ENCODE measurements at places on chromosomes 6 and 20.

DNA sequence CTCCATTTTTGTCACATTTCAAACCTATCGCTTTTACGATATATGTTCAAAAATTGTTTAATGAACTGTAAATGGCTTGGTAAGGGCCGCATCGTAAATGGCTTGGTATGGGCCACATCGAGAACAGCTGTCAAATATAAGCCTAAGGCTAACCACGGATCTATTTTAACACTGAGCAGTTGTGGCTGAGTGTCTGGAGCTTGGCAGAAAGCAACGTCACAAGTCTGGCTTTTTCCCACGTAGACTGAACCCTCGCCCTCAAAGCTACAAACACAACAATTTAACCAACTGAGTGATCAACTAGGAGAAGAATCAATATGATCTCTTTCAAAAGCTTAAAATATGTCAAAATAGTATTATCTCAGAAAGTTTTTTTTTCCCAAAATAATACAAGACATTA is 71.4 kb upstream of the PRSS16 start:
- no peak for DNase-seq

- no peak for DNase-seq
Measured at GRCh38 chr6:47729019-47729418, 30.6 kb downstream of the ADGRF4 start.

GRCh38 chr20:54088430-54088829 is 18.0 kb upstream of the BCAS1 start:
- no peak for DNase-seq

DNA sequence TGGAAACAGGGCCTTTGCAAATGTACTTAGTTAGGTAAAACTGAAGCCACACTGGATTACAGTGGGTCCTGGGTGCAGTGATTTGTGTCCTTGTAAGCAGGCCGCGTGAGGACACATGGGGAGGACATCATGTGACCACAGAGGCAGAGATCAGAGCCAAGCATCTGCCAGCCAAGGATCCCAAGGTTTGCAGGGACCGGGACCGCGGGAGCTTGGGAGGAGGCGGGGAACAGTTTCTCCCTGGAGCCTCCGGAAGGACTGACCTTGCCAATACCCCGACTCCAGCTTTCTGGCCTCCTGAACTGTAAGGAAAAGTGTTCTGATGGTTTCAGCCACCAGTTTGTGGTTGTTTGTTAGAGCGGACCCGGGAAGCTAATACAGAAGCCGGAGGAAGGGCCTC is 500.9 kb downstream of the PREX1 start:
- no peak for DNase-seq

DNA sequence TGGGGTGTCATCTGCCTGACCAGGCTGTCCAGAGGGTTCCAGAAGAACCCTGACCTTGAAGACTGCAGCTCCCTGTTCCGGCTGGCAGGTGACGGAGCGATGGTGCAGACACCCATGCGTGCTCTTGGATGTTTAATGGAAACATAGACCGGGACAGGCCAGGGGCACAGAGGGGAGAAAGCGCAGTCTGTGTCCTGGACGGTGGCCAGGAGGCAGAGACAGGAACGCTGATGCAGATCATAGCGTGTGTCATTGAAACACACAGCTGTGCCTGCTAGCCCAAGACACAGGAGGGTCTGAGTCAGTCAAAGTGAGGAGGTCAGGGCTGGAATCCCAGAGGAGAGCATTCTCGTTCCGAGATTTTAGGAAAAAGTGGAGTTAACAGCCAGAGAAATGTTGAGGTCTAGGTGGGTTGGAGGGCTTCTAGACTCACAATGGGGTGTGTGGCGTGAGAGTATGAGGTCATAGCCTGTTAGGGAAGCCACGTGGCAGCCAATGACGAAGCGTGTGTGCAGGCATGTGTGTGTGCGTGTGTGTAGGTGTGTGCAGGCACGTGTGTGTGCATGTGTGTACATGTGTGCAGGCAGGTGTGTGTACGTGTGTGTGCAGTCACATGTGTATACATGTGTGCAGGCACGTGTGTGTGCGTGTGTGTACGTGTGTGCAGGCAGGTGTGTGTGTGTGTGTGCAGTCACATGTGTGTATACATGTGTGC is 167.0 kb downstream of the ERMARD start:
- DNase-seq = no peak

DNA sequence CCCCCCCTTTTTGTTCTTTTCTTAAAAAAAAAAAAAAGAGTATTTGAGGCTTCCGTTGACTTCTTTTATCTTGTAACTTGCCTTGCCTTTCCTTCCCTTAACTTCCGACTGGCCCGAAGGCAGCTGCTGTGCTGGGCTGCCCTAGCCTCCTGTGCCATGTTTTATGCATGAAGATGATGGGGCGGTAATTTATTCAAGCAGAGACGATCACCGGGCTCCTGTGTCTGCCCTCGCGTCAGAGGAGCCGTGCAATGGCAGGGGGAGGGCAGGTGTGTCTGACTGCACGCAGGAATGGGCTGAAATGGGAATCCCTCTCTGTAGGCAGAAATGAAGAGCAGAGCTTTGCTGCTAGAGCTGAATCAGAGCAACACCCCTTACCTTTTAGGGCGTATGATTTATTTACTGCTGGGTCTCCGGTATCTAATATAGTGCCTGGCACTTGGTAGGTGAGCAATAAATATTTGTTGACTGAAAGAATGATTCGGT is 106.3 kb upstream of the RIPOR2 start:
- DNase-seq = no peak
